Left lung (tissue), 14 donors: ENCODE measurements at places on chromosomes 2 and 18. TPM values are rescaled to one million over a fixed set of nuclear protein-coding genes. Genes with fewer than 3 reads are reported as not detected.

CNGA3 gene
- 0.06 TPM for polyA plus RNA-seq

MALL gene
- 29.3 TPM for polyA plus RNA-seq

COL6A3 gene
- 662 TPM for polyA plus RNA-seq

IL36G gene
- 0.23 TPM for polyA plus RNA-seq

LYG2 gene
- 0.74 TPM for polyA plus RNA-seq

ITGA6 gene
- 80.4 TPM for polyA plus RNA-seq

ALPG gene
- polyA plus RNA-seq = not detected

OTOF gene
- polyA plus RNA-seq = 0.10 TPM

TCF7L1 gene
- polyA plus RNA-seq = 59.0 TPM

PHLPP1 gene
- 9.7 TPM for polyA plus RNA-seq
